ENCODE measurements at places on chromosomes 1 and 21.

DNA sequence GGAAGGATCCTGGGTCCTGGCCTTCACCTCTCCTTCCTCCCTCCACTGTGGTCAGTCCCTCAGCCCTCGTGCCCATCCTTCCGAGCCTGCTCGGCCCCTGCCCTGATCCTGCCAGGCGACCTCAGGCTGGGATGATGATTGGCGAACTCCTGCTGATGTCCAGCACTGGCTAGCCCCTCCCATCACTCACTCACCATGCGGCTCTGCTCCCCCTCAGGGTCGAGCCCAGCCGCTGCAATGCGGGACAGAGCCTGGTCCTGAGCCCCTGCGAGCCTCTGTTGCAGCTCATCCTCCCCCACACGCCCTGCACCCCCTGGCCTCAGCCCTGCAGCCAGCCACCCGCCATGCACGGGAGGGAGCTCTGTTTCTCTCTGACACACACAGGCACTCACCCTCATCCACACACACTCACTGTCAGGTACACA, 100.2 kb downstream of the DMRTB1 start:
- no peak for DNase-seq

DNA sequence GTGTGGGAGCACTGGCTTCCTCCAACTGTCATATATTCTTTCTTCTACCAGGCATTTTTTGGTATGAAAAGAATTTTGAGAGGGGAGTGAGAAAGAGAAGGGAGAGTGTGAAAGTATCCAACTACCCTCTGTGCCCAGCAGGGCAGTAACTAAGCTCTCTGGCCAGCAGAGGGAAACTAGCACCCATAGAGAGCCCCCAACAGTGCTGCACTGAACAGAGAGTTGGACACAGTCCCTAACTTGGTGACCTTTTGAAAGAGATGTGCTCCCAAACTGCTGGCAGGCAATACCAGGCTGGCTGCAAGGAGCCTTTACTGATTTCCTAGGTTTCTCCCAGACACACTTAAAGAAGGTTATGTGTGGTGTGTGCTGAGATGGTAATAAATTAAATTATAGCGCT, 118.8 kb upstream of the PBX1 start:
- no peak for DNase-seq

GRCh38 chr1:201827321-201828216, 1.4 kb upstream of the IPO9 start:
- DNase-seq = no peak

GRCh38 chr1:6922096-6922931, 137.1 kb downstream of the CAMTA1 start:
- no peak for DNase-seq

DNA sequence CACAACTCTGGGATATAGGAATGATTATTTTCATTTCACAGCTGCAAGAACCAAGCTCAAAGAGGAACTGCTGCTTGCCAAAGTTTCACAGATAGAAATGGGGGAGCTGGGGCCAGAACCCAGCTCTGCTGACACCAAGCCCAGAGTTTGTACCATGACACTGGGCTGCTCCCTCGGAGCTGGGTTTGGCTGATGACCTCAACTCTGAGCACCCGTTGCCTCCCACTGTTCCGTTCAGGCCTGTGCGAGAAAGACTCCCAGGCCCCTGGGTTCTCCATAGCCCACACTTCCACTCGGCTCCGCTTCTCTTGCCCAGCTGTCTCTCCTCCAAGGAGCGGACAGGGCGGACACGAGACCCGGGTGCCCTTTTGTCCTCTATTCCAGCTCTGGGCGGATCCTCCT, 55.2 kb downstream of the NGF start:
- DNase-seq = no peak

DNA sequence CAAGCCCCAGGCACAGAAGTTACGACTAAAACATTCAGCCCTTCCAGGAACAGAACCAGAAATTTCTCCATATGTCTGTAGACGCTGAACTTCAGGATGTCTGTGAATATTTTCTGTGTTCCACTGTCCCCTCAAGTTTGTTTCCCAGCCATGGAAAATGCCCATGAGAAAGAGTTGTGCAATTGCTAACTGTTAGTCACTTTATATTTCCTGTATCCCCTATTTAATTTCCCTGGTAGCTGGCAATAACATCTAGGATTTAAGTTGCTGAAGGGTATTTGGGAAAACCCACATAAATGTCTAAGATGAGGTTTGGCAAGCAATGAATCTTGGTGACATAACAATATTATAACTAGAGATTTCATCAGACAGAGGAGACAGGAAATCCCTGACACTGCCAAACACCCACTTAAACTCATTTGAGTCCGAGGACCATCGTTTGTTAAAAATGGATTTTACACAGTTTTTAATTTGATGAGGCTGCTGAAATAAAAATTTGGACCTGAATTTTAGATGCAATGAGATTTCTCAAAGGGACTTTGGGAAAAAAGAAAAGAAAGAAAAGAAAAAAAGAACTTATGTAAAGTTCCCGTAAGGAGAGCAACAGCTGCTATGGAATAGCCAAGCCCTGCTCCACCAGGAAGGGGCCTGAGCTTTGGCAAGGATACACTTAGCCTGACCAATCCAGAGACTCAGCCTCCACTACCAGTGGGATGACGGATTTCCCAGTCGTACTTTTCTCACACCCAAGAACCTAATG, 21.8 kb upstream of the ERRFI1 start:
- no peak for DNase-seq

DNA sequence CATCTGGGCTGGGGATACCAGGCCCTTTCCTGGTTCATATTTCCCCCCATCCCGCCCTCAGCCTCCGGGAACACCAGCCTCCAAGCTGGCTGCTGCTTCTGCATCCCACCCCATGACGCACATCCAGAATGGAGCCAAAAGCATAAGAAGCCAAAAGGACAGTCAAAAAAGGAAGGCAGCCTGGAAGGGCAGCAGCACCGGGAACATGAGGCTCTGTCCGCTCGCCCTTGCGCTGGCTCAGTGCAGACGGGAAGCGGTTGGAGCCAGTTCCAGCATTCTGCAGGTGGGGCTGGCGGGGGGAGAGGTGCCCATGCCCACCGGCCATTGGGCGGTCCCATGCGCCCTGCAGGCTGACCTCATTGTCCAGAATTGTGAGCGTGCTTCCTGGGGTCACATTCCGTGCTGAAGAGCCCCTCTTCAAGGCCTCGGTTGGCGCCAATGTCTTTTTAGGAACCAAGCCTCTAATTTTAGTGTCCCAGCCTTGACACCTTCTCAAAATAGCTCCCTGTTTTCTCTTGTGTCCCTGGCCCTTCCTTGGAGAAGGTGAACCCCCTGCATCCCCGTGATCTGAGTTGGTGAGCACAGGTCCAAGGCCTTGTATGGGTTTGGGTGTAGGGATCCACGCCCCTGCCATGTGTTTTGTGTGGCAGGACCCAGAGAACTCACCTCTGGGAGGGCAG, 28.4 kb upstream of the NPPB start:
- no peak for DNase-seq

DNA sequence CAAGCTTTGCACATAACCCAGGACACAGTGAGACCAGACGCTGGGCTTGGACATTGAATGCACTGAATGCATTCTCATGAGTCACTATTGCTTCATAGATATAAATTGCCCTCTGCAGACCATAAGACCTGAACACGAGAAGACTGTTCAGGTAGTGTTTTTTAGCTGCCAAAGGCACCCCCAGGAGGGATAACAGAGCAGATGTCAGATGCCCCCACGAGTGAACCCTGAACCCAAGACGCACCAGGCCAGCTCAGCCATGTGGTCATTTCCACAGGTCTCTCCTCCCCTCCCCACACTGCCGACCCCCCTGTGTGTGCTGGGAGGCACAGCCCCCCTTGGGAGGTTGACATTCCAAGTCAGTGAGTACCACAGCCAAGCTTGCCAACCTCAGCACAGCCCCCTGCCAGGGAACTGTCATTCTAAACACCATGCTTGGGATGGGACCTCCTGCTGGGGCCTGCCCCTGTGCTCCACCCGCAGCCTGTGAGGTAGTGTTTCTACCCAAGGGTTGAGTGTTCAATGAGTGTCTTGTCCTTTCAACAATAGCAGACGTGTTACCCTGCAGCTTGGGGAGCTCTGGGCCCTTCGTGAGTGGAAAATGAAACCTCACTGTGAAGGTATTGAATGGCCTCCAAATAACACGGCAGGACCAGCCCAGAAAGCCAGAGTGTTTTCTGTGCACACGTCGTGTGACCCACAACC, 68.2 kb downstream of the PSMG1 start:
- DNase-seq = no peak

DNA sequence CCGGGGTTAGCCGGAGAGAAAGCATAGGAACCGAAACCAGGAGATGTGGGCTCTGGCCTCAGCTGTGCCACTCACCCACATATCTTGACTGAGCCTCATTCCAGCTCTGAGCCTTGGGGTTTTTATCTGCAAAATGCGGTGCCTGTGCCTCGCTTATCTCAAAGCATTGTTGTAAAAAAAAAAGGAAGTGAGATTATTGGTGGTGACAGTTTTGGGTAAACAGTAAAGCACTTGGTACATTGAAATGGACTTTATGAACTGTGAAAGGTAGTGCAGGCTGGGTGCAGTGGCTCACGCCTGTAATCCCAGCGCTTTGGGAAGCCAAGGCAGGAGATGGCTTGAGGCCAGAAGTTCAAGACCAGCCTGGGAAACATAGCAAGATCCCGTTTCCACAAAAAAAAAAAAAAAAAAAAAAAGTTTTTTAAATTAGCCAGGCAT, 3.8 kb downstream of the PTAFR start:
- DNase-seq = no peak

DNA sequence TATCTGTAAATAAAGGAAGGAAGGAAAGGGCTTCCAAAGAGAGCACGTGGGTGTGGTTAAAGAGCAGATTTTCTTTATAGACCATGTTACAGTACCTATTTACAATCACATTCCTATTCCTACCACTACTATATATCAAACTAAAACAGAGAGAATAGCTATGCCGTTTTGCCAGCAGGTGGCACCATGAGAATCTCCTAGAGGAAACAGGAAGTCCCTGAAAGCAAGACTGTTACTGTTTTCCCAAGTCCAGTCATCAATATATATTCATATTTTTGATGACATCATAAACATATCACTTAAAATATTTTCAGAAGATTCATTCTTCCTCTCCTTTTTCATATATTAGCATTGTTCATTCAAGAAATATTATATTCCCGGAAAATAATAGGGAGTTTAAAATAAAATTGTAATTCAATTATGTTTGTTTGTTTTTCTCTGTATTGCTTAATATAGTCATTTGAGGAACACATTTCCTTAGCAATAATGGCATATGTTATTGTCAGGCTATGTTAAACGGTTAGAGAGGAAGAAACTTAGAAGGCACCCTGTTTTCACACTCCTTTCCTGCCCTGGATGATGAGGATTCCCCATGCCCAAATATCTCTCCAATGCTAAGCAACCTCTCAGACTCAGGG, 6.6 kb downstream of the CCDC190 start:
- DNase-seq = peak; percentile 73

DNA sequence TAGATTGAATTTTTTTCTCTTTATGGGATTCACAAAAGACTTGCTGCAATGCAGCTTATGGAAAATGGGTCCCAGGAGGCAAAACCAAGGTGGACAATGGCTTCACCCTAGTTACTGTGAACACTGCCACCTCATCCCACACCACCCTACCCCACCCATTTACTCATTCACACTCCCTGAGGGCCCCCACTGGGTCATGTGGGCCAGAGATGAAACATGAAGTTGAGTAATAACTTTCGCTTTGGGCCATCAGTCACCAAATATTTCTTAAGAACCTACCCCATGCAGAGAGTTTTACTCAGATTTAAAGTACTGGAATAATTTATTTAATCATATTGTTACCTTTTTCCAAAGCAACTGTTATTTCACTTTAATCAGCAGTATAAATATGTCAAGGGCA, 191.8 kb downstream of the TPR start:
- no peak for DNase-seq

DNA sequence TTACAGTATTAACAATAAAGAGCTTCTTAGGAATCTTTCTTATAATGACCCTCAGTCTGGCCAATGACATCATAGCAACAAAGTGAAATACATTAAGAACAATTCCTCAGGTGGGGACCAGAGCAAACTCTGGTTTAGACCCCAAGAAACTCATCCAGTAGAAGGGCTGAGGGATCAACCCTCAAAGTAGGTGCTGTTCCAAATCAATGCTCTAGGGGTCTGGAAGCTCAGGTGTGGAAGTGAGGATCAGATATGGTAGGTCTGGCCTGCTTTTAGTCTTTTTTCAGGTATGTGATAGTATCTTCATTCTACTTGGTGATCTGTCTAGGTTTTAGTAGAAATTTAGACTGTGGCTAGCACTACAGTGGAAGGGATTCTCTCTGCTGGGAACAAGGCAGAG, 291.7 kb downstream of the PDE4B start:
- no peak for DNase-seq

DNA sequence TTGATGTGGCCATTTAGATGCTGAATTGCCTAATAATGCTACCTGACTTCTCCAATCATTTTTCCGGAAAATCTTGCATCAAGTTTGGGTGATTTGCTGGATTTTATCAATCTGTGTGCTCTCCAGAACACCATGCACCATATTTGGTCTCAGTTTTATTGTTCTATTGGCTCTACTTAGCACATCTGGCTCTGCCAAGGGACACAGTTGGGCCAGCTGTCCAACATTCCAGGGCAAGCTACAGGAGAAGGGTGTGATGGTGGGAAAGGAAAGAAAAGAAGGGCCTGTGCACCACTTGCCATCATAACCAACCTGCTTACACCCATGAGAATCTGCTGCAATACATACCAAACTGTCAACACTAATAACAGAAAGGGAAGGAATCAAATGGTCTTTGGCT, 90.2 kb upstream of the NFIA start:
- DNase-seq = no peak

GRCh38 chr1:247172996-247173395, 1.2 kb upstream of the ZNF124 start:
- no peak for DNase-seq

DNA sequence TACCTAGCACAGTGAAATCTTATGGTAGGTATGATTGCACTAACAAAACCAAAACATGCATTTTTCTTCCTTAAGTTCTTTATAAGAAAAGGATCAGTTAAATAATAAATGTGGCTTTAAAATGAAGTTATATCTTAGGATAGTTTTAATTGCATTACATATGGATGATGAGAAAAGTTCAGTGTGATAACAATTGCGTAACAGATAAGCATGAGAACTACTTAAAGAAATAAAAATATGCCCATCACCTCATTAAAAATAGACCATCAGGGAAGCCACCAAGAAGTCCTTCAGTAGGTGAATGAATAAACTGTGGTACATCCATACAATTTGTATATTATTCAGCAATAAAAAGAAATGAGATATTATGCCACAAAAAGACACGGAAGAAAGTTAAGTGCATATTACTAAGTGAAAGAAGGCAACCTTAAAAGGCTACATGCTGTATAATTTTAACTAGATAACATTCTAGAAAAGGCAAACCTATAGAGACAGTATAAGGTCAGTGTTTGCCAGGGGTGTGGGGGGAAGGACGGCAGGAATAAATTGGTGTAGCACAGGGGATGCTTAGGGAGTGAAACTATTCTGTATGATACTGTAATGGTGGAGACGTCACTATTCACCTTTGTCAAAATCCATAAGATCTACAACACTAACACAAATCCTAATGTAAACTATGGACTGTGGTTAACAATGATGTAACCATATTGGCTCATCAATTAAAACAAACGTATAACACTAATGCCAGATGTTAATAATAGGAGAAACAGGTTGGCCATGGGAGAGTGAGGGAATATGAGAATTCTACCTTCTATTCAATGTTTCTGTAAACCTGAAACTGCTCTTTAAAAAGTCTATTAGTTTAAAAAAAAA, 42.9 kb downstream of the MPZL1 start:
- DNase-seq = no peak
